Aorta (tissue), 5 donors: ENCODE measurements at places on chromosomes 16 and 17. TPM values are rescaled to one million over a fixed set of nuclear protein-coding genes. Genes with fewer than 3 reads are reported as not detected.

C16orf96 gene
- total RNA-seq, result 0.24 TPM

MAF gene
- total RNA-seq, result 109 TPM

CCDC182 gene
- not detected for total RNA-seq

TP53TG3C gene
- not detected for total RNA-seq

SSTR5 gene
- not detected for total RNA-seq

ZC3H7A gene
- total RNA-seq, result 69.7 TPM

DNAH2 gene
- 1.6 TPM for total RNA-seq

USP36 gene
- total RNA-seq, result 68.1 TPM

CCDC200 gene
- not detected for total RNA-seq

KRTAP4-3 gene
- total RNA-seq, result not detected

CTRB1 gene
- 3.4 TPM for total RNA-seq

C1QTNF1 gene
- total RNA-seq, result 439 TPM

SLC13A2 gene
- not detected for total RNA-seq

LASP1 gene
- total RNA-seq, result 136 TPM

SLC16A6 gene
- 0.51 TPM for total RNA-seq

PRAC1 gene
- not detected for total RNA-seq
